Right renal pelvis (tissue), 4 donors: ENCODE measurements at places on chromosomes 12 and 14. TPM values are rescaled to one million over a fixed set of nuclear protein-coding genes. Genes with fewer than 3 reads are reported as not detected.

DNA sequence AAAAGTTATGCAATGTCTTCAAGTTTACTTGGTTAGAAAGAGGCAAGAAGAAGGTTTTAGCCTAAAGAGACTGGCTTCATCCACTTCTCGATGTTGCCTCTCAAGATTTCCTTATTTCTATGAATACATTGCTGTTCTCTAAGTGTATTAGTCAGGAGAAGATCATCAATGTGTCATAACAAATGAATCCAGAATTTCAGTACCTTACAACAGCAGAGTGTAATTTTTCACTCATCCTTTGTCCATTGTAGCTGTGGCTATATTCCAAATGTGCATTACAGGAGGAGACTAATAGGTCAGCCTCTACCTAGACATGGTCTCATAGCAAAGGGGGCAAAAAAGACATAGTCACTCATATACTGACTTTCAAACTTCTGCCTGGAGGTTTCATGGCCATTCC, 579.1 kb downstream of the PRKD1 start:
- no peak for DNase-seq

The ZC3H10 gene
- polyA plus RNA-seq = 7.2 TPM

GRCh38 chr12:99706736-99707473, 59.4 kb downstream of the GARIN6 start:
- DNase-seq = no peak

The TAS2R10 gene
- polyA plus RNA-seq = 1.5 TPM

GRCh38 chr14:94384342-94384741, 4.1 kb downstream of the SERPINA1 start:
- DNase-seq = no peak

- no peak for DNase-seq
Observed at GRCh38 chr12:27624586-27624985, 71.7 kb upstream of the REP15 start.

The ARHGDIB gene
- 56.9 TPM for polyA plus RNA-seq

The CLEC12A gene
- polyA plus RNA-seq = 0.74 TPM

The PAX9 gene
- polyA plus RNA-seq = 0.47 TPM

DNA sequence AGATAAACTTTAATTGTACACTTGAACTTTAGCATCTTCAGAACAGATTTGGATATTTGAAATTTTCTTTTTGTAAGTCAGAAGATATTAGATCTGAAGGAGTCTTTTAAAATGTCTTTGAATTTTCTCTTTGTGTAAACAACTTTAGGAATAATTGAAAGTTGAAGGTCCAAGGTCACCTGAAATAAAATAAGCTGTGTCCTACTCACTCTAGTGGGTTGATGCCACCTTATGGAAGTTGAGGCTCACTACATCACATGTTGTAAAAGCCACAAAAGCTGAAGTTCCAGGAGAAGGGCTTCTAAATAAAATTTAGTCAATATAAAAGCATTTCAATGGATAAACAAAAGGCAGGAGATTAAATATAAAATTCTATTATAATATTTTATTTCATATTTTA, 122.0 kb upstream of the ATXN7L3B start:
- peak; percentile 9 for DNase-seq

The GPR84 gene
- polyA plus RNA-seq = 0.17 TPM

DNA sequence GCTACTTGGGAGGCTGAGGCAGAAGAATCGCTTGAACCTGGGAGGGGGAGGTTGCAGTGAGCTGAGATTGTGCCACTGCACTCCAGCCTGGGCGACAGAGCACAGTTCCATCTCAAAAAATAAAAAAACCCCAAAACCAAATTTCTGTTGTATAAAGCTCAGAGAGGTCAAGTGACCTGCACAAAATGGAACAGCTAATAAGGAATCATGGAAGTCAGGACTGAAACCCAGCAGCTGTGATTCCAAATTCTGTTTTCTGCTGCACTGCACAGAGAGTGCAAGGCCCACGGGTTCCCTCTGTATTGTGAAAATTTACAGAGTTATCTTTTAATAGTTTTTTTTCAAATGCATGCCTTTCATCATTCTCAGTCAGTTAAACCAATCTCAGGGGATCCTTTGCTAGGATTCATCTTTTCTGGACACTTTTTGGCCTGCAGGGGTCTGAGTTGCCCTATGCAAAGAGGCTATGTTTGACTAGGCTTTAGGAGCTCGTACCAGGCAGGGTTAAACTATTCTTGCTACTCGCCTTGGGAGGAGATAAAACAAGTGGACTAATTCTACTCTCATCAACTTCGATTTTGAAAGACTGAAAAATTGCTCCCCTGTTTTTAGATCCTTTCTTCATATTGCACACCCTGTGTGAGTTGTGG, 26.1 kb upstream of the AACS start:
- DNase-seq = no peak

DNA sequence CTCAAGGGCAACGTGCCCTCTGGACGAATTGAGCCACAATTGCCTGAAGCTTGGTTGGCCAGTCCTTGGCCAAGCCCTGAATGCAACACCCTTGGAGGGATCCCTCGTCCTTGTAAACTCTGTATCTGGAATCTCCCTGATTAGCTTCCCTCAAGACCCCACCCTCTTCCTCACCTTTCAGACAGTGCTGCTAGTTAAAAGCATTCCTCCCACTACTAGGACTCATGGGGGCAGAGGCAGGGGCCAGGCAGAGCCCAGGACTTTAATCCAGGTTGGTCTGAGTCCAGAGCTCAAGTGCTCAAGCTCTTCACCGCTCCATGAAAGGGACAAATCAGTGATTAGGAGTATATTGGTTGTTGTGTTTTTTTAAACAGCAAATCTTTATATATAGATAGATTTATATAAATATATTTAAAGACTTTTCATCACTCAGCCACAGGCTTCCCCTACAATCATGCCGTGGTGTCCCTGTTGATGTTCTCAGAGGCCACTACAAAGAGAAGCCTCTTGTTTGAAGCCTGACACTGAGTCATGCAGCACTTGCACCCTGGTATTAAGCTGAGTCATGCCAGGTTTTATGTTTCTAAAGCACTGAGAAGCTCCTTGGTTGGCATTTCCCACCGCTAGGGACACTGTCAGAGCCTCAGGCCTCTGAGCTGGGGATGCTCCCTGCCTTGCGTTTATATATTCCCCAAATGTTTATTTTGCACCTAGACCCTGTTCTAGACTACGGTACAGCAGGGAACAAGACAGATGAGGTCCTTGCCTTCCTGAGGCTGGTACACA, 53.8 kb upstream of the GSC start:
- DNase-seq = no peak

GRCh38 chr14:29734732-29735131, 192.9 kb downstream of the PRKD1 start:
- no peak for DNase-seq

DNA sequence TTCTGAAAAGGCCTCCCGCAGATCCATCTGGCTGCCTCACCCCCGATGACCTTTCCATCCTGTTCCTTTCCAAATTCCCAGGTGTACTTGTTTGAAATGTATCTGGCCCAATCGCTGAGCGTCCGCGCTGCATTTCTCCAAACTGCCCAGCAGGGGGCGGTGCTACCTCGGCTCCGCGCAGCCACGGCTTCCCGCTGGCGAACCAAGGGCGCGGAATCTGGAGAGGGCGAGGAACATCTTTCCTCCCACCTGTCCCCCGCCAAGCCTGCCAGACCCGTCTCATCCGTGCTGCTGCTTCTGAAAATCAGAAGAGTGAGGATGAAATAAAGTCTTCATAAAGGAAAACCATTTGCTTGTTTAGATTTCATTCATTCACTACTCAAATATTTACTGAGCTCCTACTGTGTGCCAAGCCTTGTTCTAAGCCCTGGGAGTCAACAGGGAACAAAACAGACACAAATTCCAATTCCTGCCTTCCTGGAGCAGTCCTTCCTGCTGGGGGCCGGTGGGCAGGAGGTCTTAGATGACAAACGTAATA, 16.8 kb upstream of the MYL2 start:
- peak; percentile 17 for DNase-seq

- no peak for DNase-seq
Observed at GRCh38 chr12:62878211-62878610, 56.7 kb downstream of the PPM1H start.

DNA sequence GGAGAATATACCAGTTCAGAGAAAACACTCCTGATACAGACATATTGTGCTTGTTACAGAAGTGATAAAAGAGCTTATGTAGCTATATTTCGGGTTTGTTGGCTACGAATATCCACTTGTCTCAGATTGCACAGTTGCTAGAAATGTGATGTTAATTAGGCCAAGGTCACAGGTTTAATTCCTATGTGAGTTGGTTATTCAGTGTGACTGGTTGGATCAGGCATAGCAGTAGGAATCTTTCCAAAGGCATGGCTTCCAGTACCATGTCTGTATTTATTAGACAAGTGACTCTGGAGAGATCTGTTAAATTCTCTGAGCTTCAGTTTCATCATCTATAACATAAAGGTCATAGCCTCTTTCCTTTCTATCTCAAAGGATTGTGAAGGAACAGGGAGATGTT, 152.7 kb upstream of the KITLG start:
- no peak for DNase-seq

- DNase-seq = no peak
Observed at GRCh38 chr12:122505419-122506051, 4.8 kb upstream of the ZCCHC8 start.

The RNASE3 gene
- polyA plus RNA-seq = not detected

DNA sequence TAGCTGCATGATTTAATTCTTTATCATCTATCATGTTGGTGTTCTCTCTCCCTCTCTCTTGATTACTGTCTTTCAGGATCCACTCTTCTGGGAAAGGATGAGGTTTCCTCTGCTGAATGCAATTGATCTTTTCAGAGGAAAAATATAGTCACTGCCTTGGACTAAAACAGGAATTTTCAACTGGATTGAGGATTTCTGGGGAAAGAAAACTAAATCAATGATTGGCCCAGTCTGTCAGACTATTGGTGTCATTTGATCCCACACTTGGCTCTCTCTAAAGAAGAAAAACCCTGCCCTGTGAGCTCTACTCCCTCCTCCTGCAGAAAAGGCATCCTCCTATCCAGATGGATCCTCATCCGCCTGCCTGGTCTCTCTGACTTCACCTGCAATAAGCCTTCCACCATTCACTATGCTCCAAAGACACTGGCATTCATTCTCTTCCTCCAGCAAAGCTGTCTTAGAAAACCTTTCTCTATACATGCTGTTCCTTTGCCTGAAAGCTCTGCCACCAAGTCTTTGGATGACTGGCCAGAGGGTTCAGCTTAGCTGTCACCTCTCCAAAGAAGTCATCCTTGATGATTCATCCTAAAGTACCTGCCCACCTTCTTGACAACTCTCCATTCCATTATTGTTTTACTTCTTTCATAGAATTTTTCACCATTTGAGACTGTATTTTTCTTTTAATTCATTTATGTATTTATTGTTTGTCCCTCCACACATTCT, 127.7 kb upstream of the CAND1 start:
- no peak for DNase-seq

The NFE2 gene
- 2.0 TPM for polyA plus RNA-seq

GRCh38 chr14:33449268-33449667, 501.6 kb downstream of the EGLN3 start:
- DNase-seq = no peak

DNA sequence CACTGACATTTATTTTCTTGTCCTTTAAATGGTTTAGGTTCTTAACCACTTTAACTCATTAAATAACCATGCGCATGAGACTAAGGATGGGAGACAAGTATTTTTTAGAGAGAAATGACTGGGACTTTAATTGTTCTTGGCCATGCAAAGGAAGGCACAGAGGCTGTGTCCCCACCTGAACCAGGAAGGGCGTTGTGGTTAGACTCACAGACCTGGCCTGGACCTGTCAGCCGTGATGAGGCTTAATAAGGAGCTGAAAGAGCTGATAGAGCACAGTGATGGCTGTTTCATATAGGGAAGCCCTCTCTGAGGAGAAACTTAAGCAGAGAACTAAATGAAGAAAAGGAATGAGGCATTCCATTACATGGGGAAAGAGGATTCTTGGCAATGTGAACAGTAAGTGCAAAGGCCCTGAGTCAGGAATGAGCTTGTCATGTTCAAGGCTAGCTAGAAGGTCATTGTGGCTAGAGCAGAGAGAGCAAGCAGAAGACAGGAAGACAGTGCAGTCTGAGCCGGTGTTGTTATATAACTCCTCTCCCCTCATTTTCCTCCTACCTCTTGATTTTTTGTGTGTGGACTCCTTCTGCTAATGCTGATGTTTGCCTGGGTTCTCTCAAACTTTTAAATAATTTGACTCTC, 74.4 kb upstream of the ANO4 start:
- DNase-seq = no peak
